ENCODE measurements at places on chromosomes 4 and X.
A peak's percentile ranks its signal among the peaks of the same experiment; 100 is the strongest.

- no peak for DNase-seq
These were observed 59.9 kb downstream of the CHIC2 start for GRCh38 chr4:54004463-54004862.

- DNase-seq, result no peak
These were observed 41.3 kb upstream of the CEP135 start for GRCh38 chr4:55907469-55907868.

- no peak for DNase-seq
These were observed 59.7 kb upstream of the VCX3B start for GRCh38 chrX:8404926-8405325.

GRCh38 chr4:73612032-73612431 lies 8.2 kb downstream of the RASSF6 start:
- no peak for DNase-seq

DNA sequence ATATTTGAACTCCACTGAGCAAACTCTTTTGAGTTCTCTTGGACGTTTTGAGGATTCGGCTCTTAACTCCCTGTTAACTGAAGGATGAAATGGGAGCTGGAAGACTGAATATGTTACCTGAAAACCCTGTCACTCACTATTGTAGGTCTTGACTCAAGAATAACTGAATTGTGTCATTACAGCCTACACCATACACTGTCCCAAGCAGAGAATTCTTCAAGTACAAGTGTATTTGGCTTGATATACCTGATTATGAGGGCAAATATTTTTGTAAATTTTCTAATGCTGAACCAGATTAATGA lies 276.1 kb downstream of the CFAP299 start:
- no peak for DNase-seq

GRCh38 chr4:69120870-69121269 lies 24.6 kb downstream of the UGT2B7 start:
- DNase-seq, result no peak

DNA sequence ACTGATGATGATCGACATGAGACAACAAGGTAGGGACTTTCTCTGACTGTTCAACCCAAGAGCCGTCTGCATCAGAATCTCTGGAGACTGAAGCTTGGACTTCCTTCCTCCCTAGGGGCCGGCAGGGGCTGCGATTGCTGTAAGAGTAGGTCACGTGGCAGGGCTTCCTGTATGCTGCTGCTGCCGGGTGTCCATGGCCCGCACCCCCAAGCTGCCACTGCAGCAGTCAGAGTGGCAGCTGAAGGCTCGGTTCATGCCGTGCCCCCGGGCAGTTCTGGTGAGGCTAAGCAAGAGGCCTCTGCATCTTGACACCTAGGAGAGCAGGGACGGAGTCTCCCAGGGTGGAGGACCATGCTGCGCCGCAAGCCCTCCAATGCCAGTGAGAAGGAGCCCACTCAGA lies at the start of gene SASH3:
Gene SASH3, plus strand, starts transcription at position 203 of the 400 bp plus-strand sequence. Its CDS starts 149 bp downstream, at position 352.
- DNase-seq, result peak; percentile 71

- DNase-seq, result no peak
These were observed 61.8 kb upstream of the TXK start for GRCh38 chr4:48195853-48196252.

- DNase-seq, result no peak
These were observed 98.1 kb upstream of the ENPP6 start for GRCh38 chr4:184315675-184316359.

- DNase-seq, result no peak
These were observed 359.5 kb downstream of the C4orf33 start for GRCh38 chr4:129455482-129455881.

DNA sequence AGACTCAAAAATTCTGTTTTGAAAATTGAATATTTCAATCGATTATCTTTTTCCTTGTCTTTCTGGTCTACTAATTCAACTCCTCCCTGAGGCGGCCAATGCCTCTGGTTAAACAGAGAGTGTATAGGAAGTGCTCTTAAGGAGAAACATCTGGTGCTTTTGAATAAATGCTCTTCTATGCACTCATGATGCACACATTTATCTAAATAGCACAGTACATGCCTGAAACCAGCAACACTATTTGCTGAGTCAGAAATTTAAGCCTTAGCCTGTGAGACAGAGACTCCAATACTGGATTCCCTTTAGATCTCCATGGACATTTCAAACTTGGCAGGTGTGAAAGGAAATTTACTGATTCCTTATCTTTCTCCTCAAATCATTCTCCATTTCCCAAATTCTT lies 118.6 kb downstream of the SLIT2 start:
- DNase-seq, result no peak

GRCh38 chr4:717601-718320 lies 12.1 kb downstream of the PCGF3 start:
- no peak for DNase-seq

DNA sequence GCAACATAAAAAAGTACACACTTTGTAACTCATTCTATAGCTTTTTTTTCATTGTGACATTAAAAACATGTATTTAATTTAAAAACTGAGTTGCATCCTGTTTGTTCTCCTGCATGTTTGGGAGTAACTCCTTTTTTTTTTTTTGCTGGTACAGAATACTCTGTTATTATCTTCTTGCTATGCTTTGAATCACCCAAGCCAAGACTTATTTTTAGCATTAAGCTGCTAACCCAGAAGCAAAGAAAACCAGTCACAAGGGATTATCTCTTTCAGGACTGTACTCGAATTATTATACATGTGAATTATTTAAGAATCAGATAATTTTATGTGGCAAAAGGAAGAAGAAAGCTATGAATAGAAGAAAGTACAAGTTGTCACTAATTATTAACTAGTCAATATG lies 194.9 kb downstream of the ADAMTS3 start:
- DNase-seq, result no peak

GRCh38 chr4:13983189-13983790 lies 355.8 kb upstream of the BOD1L1 start:
- no peak for DNase-seq

GRCh38 chrX:135931644-135932487 lies 38.4 kb downstream of the SAGE1 start:
- DNase-seq, result peak; percentile 56
